ENCODE measurements at places on chromosomes 4 and X.

- no peak for DNase-seq
These were observed at the start of gene LRP2BP for GRCh38 chr4:185395238-185395955. Gene LRP2BP, minus strand, starts transcription at chr4:185395924. Its CDS starts 17,738 bp downstream, at chr4:185378186.

DNA sequence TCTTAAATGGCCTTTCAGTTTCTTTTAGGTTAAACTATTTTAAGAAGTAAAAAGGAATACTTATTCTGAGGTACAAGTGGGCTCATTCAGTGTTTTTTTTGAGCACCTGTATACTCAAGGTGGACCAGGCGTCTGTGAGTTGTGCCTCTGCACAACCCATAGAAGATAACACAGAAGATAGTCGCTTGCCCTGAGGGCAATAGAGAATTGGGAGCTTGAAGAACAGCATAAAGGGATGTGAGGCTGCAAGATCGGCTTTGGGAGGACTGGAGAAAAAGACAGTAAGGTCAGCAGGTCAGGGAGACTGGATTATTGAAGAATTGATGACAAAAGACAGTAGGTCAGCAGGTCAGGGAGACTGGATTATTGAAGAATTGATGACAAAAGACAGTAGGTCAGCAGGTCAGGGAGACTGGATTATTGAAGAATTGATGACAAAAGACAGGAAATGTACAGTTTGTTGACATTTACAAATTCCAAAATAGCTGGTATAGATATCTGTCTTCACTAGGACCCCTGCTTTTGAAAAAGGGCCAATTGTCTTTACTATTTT, 3.1 kb downstream of the CPE start:
- DNase-seq: no peak

- no peak for DNase-seq
These were observed 20.5 kb downstream of the MAEA start for GRCh38 chr4:1310031-1310795.

GRCh38 chr4:124745985-124746801, 33.7 kb upstream of the ANKRD50 start:
- DNase-seq: no peak

DNA sequence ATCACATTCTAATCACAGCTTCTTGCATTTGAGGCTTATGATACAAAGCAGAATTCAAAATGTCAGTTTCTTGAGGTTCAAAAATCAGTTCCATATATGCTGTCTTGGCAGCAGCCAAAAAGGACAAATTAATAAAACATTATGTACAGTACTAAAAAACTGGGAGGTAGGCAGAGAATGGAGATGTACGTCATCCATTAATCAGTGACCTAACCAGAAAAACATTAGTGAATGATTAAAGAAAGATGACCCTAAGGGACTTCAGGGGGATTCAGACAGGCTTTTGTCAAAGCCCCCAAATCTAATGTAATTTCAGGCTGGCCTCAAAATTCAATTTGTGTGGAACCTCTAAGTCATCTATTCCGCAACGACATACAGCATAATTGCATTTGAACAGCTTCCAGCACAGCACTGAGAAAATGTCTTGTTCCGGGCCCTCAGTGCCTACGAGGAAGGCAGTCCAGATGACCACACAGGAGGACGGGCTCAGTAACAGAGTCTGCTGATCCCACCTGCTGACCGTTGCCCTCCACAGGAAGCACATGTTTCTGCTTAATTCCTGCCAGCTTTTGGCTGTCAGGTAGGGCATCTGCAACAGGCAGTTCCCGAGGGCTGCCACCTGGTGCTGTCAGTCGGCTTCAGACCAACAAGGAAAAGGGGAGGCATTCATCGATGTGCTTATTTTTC, 83.8 kb upstream of the HHIP start:
- no peak for DNase-seq

DNA sequence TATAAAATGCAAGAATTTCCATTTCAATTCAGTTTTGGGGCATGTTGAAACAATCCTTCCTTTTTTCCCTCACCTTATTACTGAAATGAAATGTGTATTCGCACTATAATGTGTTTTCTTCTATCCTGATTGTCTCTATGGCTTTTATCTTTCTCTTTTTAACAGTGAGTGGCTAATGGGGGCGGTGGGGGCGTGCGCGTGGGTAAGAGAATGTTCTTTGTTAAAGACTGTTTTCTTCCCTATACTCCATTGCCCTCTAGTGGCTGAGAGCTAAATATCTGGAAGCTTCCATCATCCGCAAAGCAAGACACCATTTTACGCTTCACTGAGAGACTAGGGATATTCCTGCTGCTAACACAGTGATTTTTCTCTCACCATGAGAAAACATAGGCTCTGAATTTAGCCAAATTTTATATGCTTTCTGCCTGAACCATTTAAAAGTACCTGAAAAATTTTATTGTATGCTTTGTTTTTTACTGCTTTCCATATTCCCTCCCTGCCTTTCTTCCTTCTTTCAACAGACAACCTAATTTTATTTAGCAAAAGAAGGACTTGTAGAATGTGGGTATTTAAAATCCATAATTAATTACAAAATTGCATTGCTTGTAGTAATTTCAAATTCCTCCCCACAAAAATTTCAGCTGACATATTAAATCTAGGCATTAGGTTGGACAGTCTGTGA, 194.0 kb downstream of the GASK1B start:
- no peak for DNase-seq

GRCh38 chr4:114615435-114615834, 16.8 kb downstream of the UGT8 start:
- no peak for DNase-seq

DNA sequence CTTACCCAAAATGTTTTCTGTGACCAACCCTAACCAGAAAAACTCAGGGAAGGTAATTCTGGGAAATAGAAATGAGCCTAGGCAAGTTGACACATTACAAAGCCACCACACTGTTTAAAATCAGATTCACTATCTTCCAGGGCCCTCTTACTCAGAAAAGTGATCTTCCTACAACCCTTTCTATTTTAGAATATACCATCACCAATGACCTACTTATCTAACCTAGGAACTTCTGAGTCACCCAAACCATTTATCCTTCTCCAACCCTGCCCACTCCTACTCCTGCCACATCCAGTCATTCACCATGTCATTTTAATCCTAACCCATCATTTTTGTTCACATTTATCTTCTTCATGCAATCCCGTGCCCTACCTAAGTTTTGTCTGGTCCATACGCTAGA, 89.9 kb downstream of the FTHL17 start:
- DNase-seq: no peak

DNA sequence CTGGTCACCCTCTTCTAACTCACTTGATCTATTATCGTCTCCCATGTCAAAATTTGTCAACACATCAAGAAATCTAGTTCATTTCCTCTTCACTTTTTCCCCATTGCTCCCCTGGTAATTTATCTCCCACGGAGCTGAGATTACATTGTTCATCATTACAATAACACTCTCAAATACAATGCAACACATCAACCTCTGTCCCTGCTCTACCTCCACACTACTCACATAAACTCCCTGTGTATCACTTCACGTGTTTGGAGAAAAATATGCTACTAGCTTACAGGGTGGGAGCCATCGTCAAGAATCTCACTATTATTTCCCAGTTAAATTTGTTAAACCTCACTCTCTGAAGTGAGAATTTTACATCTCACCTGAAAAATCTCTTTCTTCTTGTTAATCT, 1006.4 kb downstream of the ARAP2 start:
- no peak for DNase-seq

DNA sequence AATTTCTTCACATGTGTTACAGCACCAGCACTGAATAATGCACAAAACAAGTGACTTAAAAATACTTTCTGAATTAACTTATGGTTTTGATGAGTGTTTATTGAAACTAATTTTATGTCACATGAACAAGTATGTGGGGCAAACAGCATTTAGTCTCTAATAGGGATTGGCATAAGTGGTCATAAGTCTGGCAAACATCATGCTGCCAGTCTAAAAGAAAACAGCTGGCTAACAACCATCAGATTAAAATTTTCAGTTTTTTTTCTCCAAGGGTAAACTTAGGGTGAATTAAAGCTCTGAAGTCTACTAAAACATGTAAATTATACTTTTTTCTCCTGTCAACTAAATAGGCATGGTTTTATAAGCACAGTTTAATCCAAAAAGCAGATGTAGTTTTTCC, 1014.2 kb downstream of the FAT4 start:
- DNase-seq: no peak

GRCh38 chr4:139853309-139853708, 187.7 kb downstream of the MGST2 start:
- no peak for DNase-seq

GRCh38 chr4:41451961-41452360, 86.0 kb upstream of the LIMCH1 start:
- no peak for DNase-seq

DNA sequence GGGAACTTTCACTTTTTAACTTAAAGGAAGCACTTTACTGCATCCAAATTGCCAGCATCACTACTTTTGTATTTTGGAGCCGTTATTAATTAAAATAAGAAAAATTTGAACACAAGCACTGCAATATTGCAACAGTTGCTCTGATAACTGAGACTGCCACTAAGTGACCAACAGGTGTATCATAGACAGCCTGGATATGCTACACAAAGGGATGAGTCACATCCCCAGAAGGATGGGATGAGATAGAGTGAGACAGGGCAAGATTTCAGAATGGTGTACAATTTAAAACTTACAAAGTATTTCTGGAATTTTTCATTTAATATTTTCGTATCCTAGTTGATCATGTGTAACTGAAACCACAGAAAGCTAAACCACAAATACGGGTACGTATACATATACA, 204.1 kb downstream of the MAPK10 start:
- no peak for DNase-seq

- DNase-seq: no peak
These were observed 2.8 kb downstream of the RTL5 start for GRCh38 chrX:72128881-72129280.

GRCh38 chr4:16858275-16858752, 40.1 kb downstream of the LDB2 start:
- peak; percentile 68 for DNase-seq

DNA sequence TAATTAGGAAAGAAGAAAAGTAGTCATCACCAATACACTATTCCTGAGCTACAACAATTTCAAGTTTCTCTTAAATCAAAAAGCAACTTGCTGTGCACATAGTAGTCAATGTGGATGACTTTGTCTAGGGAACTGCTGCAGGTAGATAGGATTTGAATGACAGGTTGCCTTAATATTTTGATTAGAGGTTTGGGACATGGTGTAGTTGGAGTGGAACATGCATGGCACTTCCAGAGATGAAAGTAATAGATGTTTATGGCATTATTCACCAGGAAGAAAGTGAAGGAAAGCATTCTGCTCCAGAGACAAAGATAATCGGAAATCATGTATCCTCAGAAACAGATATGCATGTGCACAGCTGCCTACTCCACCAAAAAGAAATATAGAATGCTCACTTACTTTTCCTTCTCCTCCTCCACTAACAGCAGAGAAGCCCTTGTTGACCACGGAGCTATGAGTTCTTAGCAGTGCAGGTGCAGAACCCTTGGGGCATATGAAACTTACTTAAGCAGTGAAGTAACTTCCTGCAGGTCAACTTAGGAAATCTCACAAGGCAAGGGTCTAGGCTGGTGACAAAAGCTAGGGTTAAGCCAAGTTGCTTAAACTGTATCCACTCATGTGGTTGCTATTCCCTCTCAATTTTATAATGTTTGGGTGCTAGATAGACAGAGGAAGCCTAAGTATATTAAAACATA, 390.8 kb downstream of the HNRNPD start:
- no peak for DNase-seq

DNA sequence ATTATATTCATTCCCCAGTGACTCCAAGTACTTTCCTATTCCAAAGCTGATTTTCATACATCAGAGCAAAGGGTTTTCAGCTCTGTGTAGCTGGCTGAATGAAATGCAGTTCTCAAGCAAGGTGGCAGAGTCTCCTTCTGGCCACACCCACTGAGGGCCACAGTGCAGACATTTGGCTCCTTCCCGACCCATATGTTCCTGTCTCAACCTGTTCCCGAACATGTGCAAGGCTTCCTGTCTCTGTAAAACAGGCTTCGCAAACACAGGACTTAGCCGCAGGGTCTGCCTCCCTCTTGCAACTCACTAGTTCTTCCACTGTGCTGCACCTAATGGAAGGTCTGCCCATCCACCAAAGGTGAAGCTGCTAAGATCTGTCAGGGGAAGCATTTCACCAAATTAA, 249.2 kb downstream of the MID1IP1 start:
- no peak for DNase-seq

- DNase-seq: no peak
These were observed 18.9 kb downstream of the TCEAL1 start for GRCh38 chrX:103647630-103648029.

DNA sequence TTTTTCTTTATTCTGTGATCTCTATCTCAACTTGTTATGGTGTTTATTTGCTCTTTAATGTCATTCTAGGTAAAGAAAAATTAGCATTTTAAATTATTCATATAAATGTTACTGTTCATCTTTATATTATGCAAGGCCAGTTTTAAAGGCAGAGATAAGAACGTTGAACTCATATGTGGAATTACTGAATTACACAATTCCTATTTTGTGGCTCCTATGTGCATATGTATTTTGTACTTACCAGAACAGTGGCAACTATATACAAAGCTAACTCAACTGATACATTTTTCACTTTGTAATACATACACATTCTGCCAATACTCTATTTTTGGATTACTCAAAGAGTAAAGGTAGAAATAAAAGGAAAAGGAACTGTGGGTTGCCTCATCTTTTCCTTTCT, 533.2 kb upstream of the NR3C2 start:
- no peak for DNase-seq

DNA sequence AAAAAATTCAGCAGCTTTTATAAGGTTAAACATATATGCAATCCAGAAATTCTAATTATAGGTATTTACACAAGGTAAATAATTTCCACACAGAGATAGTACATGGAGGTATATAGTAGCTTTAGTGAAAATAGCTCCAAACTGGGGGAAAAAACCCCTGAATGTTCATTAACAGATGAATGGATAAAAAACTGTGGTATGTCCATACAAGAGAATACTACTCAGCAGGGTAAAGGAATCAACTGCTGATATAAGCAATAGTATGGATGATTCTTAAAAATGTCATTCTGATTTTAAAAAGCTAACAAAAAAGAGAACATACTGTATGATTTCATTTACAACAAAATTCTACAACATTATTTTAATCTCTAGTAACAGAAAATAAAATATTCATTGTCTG, 37.2 kb upstream of the FRMD7 start:
- no peak for DNase-seq

- DNase-seq: no peak
These were observed 139.5 kb downstream of the NPNT start for GRCh38 chr4:106034751-106035150.

GRCh38 chr4:48247142-48247877, 22.3 kb downstream of the TEC start:
- DNase-seq: peak; percentile 42

- no peak for DNase-seq
These were observed 218.6 kb upstream of the FAM47A start for GRCh38 chrX:34350561-34351335.

DNA sequence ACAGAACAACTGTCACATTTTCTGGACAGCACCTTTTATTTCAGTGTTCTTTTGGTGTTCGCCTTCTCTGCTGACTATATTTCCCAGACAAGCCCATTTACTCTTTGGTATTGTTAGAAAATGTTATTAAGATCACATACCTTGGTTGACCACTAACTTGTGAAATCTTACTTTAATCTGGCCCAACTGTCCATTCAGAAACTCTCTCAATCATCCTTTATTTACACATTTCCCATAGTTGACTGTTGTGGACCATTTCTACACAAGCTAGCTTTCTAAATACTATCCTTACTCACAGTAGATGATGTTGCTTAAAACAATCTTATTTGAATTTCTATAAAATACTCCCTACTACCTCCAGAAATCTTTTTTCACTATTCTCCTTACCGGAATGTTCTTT, 64.7 kb downstream of the QRFPR start:
- DNase-seq: no peak

Data from fibroblast of skin of left biceps (primary cell).